ENCODE measurements at places on chromosomes 1 and 21.
A peak's percentile ranks its signal among the peaks of the same experiment; 100 is the strongest.

- no peak for DNase-seq
Observed at GRCh38 chr1:15310544-15310943, 63.5 kb downstream of the FHAD1 start.

DNA sequence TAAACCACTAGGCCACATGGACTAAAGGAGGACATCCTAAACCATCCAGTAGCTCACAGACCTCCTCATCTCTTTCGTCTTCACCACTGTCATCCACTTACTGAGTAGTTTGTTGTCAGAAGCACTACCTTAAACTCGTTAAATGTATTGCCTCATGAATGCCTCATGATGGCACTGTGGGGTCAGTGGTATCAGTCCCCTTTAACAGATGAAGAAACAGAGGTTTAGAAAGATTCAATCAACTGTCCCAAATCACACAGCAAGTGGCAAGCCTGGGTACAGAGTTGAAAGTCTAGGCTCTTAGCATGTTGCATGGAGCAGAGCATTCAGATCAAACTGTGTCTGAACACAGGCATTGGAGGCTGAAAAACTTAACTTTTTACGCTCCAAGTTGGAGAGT is 183.6 kb upstream of the KIAA0040 start:
- DNase-seq: no peak

DNA sequence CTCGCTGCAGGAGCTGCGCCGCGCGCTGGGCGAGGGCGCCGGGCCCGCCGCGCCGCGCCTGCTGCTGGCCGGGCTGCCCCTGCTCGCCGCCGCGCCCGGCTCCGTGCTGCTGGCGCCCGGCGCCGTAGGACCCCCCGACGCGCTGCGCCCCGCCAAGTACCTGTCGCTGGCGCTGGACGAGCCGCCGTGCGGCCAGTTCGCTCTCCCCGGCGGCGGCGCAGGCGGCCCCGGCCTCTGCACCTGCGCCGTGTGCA is 730 bp downstream of the OLIG1 start:
- no peak for DNase-seq

GRCh38 chr1:1121611-1122077 is 5.8 kb upstream of the C1orf159 start:
- DNase-seq: no peak

DNA sequence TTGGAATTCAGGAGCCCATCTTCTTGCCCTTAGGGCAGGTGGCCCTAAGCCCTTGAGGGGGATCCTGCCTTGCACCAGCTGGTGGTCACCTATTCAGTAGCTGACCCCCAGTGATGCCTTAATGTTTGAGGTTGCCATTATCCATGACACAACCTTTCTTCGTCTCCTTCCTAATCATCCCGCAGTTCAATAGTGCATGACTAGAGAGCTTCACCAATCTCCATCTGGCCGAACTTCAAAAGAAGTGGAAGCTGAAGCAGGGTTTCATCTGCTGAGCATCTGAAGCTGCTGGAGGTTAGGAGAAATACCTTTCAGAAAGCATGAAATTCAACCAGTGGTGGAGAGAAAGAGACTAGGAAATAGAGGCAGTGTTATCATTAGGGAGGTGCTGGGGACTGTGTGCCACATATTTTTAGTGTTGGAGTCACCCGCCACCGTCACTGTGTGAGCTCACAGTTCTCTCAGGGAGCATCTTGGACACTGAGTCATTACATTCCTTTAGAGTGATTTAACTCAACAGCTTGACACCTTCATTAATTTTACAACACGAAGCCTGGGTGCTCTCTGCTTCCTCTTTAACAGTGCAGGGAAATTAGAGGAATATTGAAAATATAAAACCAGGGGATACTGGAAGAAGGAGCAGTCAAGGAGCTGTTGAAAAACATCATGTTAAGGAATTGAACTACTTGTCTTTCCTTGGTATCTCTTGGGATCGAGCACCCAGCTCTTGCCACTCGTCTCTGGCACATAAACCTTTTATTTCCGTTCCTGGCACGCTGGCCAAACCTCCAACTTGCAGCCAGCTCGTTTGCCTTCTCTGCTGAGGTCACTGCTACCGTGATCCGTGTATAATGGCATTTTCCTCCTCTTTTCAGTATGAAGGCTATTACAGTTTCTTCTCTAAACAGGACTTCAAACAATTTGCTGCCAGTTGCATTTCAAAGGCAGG is 53.6 kb downstream of the PEX14 start:
- DNase-seq: no peak

DNA sequence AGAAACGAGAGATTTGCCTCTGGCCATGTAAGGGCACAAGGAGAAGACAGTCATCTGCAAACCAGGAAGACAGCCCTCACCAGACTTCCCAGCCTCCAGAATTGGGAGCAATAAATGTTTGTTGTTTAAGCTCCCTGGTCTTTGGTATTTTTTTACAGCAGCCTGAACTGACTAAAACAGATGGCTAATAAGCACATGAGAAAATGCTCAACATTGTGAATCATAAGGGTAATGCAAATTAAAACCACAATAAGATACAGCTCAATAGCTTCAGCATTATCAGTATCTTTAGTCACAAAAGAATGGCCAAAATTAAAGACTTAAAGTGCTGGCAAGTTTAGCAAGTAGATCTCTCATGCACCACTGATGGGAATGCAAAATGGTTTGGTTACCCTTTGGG is 11.7 kb downstream of the UBE2G2 start:
- no peak for DNase-seq

DNA sequence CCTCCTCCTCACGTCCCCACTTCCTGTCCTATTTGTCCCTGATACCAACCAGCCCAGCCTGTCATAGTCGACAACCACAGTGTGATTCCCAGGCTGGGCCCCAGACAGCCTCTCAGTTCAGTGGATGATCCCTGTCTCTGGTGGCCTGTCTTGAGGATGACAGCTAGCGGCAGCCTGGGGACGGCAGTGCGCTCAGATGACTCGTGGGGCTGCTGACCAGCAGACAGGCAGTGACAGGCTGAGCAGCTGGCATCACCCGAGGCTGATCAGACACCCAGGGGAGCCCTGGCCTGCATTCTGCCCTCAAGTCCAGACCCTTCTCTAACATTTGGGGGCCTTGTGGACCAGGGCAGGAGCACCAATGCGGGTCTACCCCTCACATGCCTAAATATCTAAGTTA is 21.0 kb downstream of the NKAIN1 start:
- no peak for DNase-seq

GRCh38 chr21:37751268-37751975 is 164.8 kb downstream of the KCNJ6 start:
- DNase-seq: no peak

- no peak for DNase-seq
Observed at GRCh38 chr1:208997726-208998312, 585.7 kb upstream of the CAMK1G start.

DNA sequence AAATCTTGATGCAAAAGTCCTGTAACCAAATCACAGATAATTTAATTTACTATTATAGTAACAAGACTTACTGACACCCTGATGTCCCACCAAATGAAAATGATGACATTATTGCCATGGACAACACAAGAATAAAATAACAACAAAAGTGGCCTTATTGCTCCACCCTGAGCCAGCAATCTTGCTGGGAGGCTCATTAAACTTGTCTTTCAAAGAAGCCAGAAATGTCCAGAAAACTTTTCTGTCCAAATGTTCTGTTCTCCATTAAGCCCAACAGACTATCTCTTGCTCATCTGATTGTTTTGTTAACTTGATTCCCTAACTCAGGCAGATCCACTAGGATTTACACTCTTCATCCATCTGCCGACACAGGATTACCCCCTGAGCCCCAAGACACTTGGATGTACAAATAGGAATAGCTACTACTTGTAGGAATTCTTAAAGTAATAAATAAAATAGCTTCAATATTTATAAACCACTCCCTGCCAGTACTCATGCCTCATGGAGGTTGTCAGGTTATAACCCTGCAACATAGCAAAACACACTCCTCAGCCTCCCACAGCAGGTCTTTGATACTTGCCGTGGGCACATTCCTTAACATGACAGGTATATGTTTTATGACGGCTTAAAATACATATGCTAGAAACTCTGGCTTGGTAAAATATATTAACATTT is 84.9 kb downstream of the PTPN14 start:
- no peak for DNase-seq

DNA sequence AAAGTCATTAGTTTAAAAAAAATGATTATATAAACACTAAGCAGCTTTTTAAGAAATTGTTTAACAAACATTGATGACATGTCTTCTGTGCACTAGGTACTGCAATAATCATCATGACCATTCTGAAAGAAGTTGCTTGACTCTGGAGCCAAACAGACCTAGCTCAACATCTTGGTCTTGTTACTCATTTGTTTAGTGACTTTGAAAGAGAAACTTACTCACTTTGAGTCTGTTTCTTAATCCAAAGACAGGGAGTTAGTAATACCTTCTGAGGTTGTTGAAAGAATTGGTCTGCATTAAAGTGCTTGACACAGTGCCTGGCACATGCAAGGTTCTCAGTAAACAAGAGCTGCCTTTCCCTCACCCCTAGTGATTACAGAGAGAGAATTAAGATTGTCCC is 84.4 kb downstream of the SGIP1 start:
- no peak for DNase-seq

DNA sequence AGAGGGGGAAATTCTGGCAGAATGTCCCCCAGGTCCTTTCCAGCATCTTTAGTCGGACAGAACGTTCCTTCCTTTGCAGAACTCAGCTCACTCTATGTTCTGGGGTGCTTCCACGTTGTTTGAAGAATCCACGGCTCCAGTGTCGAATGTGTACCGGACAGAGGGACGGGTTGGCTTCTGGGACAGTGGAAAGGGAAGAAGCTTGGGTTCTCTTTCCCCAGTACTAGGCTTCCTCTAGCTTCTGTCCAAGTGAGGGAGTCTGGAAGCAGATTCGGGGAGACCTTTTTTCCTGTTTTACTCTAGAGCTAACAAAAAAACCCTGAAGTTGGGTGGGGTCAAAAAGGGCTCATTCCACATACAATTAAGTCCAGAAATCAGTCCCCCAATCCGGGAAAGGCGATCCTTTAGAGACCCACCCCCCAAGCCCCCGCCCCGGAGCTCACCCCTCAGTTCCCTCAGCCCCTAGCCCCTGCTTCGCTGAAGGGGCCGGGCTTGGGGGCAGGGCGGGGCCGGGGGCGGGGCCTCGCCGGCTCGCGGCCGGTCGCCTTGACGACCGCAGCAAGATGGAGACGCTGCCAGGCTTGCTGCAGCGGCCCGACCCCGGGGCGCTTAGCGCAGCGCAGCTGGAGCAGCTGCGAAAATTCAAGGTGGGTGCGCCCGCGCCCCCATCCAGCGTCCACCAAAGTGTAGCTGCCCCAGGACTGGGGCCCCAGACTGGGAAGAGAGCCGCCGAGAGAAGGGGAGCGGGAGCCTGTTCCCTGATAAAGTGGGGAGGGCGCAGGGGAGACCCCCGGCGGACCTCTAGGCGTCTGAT is at the start of gene RIIAD1:
RIIAD1 (plus strand) TSS at position 549 of the 814 bp plus-strand sequence; CDS start at position 564, 15 bp downstream.
- peak; percentile 35 for DNase-seq

- no peak for DNase-seq
Observed at GRCh38 chr1:19676438-19676922, 11.8 kb downstream of the HTR6 start.

GRCh38 chr1:103448560-103448959 is 76.9 kb upstream of the RNPC3 start:
- no peak for DNase-seq

DNA sequence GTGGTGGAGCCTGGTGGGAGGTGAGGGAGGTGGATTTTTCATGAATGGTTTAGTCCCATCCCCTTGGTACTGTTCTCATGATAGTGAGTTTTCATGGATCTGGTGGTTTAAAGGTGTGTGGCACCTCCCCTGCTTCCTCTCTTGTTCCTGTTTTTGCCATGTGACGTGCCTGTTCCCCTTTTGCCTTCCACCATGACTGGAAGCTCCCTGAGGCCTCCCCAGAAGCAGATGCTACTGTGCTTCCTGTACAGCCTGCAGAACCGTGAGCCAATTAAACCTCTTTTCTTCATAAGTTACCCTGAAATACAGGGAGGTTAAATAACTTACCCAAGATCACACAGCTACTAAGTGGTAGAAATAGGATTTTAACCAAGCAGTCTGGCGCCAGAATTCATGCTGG is 4.3 kb upstream of the HEYL start:
- no peak for DNase-seq

DNA sequence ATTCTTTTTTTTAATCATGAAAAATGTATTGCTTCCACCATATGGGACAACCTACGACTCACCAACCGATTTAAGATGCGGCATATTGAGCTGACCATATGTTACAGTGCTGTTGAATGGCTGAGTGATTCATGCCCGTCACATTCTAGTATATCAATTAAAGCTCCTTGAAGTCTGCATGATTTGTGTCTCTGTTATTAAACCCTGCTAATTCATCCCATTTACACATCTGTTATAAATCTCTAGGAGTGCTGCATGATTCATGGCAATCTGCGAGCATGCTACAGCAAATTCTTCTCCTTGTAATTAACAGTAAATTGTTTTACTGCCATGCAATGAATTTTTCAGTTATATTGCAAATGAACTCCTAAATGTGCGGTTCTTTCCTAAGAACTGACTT is 239.8 kb downstream of the USH2A start:
- DNase-seq: no peak

GRCh38 chr1:202349206-202349928 is 868 bp downstream of the PPP1R12B start:
- DNase-seq: no peak

DNA sequence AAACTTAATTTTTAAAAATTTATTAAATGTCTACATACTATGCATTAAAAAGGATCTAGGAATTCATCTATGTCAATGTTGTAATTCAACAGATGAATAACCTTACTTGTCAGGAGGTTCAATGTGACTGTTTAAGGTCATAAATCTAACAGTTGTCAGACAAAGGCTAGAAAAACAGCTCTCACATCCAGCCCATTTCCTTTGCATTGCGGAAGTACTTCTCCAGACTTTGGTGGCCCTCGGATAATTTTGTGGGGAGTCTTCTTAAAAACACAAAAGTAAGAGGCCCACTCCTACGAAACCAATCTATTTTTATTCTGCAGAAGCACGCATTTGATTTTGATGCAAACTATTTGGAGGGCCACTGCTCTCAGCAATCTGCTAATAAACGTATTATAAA is 122.6 kb upstream of the CHRM3 start:
- DNase-seq: no peak

- DNase-seq: no peak
Observed at GRCh38 chr1:201365251-201365650, 12.2 kb downstream of the TNNT2 start.
